ENCODE measurements at places on chromosomes 6 and 20. TPM values are rescaled to one million over a fixed set of nuclear protein-coding genes. Genes with fewer than 3 reads are reported as not detected.

- no peaks in the 10 kb centered on the region for H3K36me3 ChIP-seq
- no peak for DNase-seq
- no peak overlapping the region for H3K4me3 ChIP-seq
- H3K27me3 ChIP-seq, result no peaks in the 10 kb centered on the region
- H3K4me1 ChIP-seq, result no peaks in the 10 kb centered on the region
These were observed 48.9 kb upstream of the ARG1 start for GRCh38 chr6:131523988-131524673.

RCAN2 gene
- total RNA-seq, result 16.7 TPM

DNA sequence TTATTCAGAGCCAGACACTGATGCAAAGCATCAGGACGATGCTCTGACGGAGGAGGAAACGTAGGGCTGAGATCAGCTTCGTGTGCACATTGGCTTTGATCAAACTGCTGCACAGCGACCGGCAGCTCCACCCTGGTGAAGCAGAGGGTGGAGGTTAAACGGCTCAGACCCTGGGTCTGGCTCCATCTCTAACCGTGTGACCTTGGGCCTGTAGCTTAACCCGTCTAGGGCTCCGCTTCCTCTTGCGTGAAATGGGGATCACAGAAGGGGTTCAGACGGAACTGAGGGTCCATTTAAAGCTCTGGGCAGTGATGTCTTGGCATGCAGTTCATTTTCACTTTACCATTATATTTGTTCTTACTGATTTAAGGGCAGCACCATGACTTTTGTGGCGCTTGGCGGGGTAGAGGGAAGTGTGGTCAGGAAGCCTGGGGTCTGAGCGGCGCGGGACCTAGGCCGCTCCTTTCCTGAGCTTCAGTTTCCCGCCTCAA, 644 bp downstream of the RBL1 start:
- H3K4me1 ChIP-seq, result peaks cover 12% of the 10 kb centered on the region
- no peaks in the 10 kb centered on the region for H3K27me3 ChIP-seq
- peak overlapping the region; percentile 39 for H3K27ac ChIP-seq
- peak overlapping the region; percentile 89 for H3K4me3 ChIP-seq

IL17A gene
- total RNA-seq, result not detected

DNA sequence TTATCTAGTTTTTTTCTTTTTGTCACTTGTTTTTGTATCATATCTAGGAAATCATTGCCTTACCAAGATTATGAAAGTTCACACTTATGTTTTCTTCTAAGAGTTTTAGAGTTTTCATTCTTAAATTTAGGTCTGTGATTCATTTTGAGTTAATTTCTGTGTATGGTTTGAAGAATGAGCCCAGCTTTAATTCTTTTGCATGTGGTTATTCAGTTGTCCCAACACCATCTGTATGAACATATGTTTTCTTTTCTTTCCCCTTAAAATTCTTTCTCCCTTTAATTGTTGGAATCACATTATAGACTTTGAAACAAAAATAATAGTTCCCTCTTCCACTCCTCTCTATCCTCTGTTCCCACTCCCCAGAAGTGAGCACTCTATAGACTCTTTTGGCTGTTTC, 85.4 kb downstream of the SLX4IP start:
- no peak for DNase-seq
- no peaks in the 10 kb centered on the region for H3K36me3 ChIP-seq
- H3K27ac ChIP-seq, result no peak overlapping the region
- no peak overlapping the region for H3K4me3 ChIP-seq
- peaks cover 5% of the 10 kb centered on the region for H3K4me1 ChIP-seq

TREML2 gene
- 0.65 TPM for total RNA-seq

SLC2A10 gene
- 20.6 TPM for total RNA-seq

Measured in lung (tissue), 17 donors.